CD4-positive, CD25-positive, alpha-beta regulatory T cell (primary cell): ENCODE measurements at places on chromosomes 12 and 14. TPM values are rescaled to one million over a fixed set of nuclear protein-coding genes. Genes with fewer than 3 reads are reported as not detected.

Gene NOXRED1
- 0.39 TPM for total RNA-seq

Gene DHRS2
- not detected for total RNA-seq

Gene WNT5B
- not detected for total RNA-seq

Gene MMP14
- total RNA-seq: 1.0 TPM

Gene OVCH1
- total RNA-seq: not detected

Gene HOXC13
- total RNA-seq: not detected

Gene EPYC
- not detected for total RNA-seq

Gene PIP4P1
- 65.6 TPM for total RNA-seq

Gene GPR84
- not detected for total RNA-seq

Gene SLCO1A2
- total RNA-seq: not detected

Gene IQSEC3
- total RNA-seq: 0.05 TPM

Gene SOAT2
- total RNA-seq: 0.37 TPM

Gene IFI27L2
- total RNA-seq: 27.5 TPM

Gene GLT8D2
- not detected for total RNA-seq

Gene CLEC1B
- 2.6 TPM for total RNA-seq

Gene RPL10L
- total RNA-seq: not detected

Gene CAPZA3
- total RNA-seq: not detected

Gene MLEC
- total RNA-seq: 28.2 TPM

Gene TBX3
- total RNA-seq: not detected

Gene TAS2R31
- total RNA-seq: 4.2 TPM

Gene KIF5A
- 0.72 TPM for total RNA-seq

Gene HCAR1
- not detected for total RNA-seq

Gene NGB
- not detected for total RNA-seq

Gene ITGB7
- total RNA-seq: 297 TPM

Gene FAIM2
- total RNA-seq: 0.10 TPM

Gene KRT81
- not detected for total RNA-seq

Gene IL23A
- total RNA-seq: 27.1 TPM

Gene MYF5
- not detected for total RNA-seq

Gene NPFF
- total RNA-seq: not detected

Gene KRT6A
- not detected for total RNA-seq

Gene TMCC3
- total RNA-seq: 0.32 TPM

Gene FLVCR2
- total RNA-seq: 5.4 TPM

Gene KLRD1
- 0.20 TPM for total RNA-seq

Gene RNASE2
- not detected for total RNA-seq

Gene CPSF6
- 88.3 TPM for total RNA-seq

Gene LRRC9
- not detected for total RNA-seq

Gene ACTN1
- 47.5 TPM for total RNA-seq

Gene SERPINA10
- not detected for total RNA-seq

Gene SOX5
- total RNA-seq: not detected

Gene RNU6-8
- total RNA-seq: not detected

Gene PRB2
- total RNA-seq: not detected

Gene INHBC
- total RNA-seq: not detected

Gene NXPH4
- total RNA-seq: 0.49 TPM

Gene IKZF4
- 22.3 TPM for total RNA-seq

Gene GYS2
- total RNA-seq: not detected

Gene ATP5F1B
- 277 TPM for total RNA-seq

Gene C14orf39
- total RNA-seq: not detected

Gene DCD
- not detected for total RNA-seq

Gene HSPB8
- total RNA-seq: not detected

Gene MIS18BP1
- total RNA-seq: 34.8 TPM

Gene CD4
- total RNA-seq: 224 TPM

Gene STAC3
- 2.6 TPM for total RNA-seq

Gene C12orf50
- total RNA-seq: 0.15 TPM

Gene FBLN5
- total RNA-seq: 3.0 TPM
